ENCODE measurements at places on chromosomes 3 and 15.

- no peak for DNase-seq
Measured at GRCh38 chr15:72155003-72155621, 36.9 kb downstream of the SENP8 start.

GRCh38 chr3:63578858-63579257 lies 73.6 kb upstream of the SNTN start:
- DNase-seq: no peak

DNA sequence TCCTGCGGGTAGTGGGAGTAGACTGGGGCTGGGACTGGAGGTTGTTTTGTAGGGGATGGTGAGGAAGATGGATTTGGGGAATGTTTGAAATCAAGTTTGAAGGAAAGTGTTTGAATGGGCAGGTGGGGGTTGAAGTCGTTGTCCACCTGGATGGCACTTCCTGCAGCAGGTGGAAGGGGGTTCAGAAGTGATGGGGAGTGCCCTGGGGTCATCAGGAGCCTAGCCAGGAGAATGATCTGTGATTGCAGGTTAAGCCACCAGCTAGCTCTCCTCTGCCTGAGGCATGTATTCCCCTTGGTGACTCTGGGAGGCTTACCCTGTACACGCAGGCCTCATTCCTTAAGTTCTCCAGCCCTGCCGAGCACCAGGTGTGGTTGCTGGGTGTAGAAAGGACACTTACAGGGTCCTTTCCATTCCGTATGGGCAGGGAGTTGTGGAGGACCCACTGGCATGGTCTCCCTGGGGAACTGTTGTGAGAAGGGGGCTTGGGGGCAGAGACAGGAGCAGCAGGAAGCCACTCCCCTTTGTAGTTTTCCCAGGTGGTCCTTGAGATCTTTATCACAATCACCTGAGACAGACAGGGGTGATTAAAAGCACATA lies 19.9 kb upstream of the EXOG start:
- no peak for DNase-seq

- DNase-seq: no peak
Measured at GRCh38 chr3:51715231-51715976, 8.5 kb downstream of the GRM2 start.

DNA sequence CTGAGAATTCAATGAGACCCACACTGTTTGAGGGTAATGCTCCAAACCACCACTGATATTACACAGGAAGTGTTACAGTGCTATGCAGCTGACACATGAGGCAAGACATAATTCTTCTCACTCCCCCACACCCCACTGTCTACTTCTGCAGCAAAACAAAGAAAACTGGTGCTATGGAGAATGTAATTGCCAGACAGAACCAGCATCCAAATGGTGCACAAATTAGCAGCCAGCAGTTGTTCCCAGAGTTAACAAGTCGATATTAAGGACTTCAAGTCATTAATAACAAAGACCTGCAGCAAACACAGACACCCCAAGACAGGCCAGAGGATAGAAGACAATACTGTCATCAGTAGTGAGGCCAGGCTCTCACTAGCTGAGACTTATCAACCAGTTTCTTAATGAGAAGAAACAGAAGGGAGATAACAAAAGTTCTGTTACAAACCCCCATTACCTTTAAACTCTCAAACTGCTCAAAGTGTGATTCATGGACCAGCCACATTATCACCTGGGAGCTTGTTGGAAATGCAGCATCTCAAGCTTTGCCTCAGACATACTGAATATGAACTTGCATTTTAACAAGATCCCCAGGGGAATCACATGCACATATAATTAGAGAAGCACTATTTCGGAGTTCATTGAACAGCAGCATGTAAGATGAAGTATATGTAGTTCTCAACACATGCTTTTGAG lies 58.7 kb upstream of the FNDC3B start:
- DNase-seq: no peak

DNA sequence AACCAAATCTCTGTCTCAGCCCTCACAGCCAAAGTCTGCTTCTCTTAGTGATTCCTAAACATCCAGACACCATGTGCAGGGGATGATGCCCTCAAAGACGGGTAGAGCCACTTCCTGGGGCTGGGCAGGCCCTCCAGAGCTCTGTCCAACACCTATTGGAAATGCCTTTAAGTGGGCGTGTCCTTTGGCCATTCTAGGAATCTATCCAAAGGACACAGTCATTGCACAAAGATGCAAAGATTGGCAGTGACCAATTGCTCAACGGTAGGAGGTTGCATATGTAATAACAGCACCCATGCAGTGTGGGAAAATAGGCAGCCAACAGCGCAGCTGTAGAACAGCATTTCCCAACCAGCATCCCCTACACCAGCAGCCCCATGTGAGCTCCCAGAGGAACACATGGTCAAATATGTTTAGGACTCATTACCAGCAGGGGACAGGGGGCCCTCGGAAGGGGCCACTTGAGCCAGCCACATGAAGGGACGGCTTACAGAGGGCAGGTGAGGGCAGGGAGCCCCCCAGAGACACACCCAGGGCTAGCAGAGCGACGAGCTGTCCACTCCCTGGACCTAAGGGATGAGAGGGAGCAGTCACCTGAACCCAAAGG lies 142.8 kb upstream of the IQSEC1 start:
- no peak for DNase-seq

- DNase-seq: no peak
Measured at GRCh38 chr3:118543832-118544231, 490.8 kb downstream of the IGSF11 start.

- no peak for DNase-seq
Measured at GRCh38 chr3:136078421-136079364, 113.2 kb downstream of the PPP2R3A start.

DNA sequence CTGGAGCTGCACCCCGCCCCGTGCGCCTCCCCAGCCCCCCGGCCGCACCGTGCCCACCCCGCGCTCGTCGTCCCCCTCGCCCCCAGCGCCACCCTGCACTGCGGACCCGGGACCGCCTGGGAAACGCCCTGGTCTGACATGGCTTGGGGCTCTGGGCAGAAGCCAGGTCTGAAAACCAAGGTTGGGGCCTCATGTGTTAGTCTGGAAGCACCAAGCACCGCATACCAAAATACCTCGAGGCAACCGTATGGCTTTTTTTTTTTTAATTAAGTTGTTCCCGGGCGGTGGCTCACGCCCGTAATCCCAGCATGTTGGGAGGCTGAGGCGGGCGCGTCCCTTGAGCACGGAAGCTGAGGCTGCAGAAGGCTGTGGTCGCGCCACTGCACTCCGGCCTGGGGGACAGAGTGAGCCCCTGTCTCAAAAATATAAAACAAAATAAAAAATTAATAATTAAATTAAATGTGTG lies 91.5 kb upstream of the CHD2 start:
- DNase-seq: no peak

- no peak for DNase-seq
Measured at GRCh38 chr3:29420106-29420505, 139.2 kb downstream of the RBMS3 start.

- no peak for DNase-seq
Measured at GRCh38 chr15:39227001-39227400, 353.9 kb upstream of the THBS1 start.

GRCh38 chr3:37751967-37752648 lies 109.6 kb upstream of the CTDSPL start:
- DNase-seq: no peak

DNA sequence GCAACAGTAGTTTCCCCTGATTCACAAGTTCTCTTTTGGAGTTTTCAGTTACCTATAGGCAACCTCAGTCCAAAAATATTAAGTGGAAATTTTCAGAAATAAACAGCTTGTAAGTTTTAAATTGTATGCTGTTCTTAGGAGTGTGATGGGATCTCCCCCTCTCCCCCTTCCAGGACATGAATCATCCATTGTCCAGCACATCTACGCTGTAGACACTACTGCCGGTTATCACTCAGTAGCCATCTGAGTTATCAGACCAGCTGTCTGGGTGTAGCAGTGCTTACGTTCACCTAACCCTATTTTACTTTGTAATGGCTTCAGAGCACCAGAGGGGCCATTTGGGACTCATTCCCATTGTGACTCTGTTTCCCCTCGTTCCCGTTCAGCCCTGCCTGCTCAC lies 96.7 kb upstream of the PLXNA1 start:
- no peak for DNase-seq

DNA sequence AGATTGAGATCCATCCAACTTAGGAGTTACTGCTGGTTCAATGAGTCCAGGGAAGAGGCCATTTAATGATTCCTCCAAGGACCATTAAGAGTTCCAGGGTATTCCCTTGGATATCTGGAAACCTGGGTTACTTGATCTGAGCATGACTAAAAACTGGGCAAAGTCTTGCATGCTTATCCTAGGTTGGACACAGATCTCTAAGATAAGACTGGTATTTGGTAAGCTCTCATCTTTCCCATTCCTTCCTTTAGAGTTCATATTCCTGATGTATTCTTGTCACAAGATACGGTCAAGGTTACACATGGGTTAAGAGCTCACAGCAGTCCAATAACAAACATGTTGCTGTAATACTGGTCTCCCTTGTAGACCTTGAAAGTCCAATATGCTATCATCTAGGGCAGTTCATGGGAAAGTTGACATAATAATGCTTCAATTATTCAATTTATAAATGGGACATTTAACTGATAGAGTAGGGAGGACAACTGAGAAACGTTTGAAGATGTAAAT lies 301.7 kb downstream of the TIGIT start:
- DNase-seq: no peak

DNA sequence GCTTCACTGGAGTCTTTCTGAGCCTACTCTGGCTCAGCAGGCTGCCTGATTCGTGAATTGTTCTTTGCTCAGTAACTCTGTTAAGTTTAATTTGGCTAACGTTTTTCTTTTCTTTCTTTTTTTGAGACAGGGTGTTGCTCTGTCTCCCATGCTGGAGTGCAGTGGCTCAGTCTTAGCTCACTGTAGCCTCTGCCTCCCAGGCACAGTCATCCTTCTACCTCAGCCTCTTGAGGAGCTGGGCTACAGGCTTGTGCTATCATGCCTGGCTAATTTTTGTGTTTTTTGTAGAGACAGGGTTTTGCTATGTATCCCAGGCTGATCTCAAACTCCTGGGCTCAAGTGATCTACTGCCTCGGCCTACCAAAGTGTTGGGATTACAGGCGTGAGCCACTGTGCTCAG lies 165.0 kb downstream of the PEX5L start:
- no peak for DNase-seq

GRCh38 chr15:65211482-65211982 lies 259 bp upstream of the CILP start:
- no peak for DNase-seq

GRCh38 chr3:71039332-71039731 lies 544.2 kb downstream of the FOXP1 start:
- no peak for DNase-seq

GRCh38 chr15:52518487-52519371 lies 10.0 kb downstream of the MYO5A start:
- no peak for DNase-seq

- no peak for DNase-seq
Measured at GRCh38 chr15:78037328-78037727, 40.2 kb downstream of the TBC1D2B start.

- no peak for DNase-seq
Measured at GRCh38 chr3:4509043-4509442, 15.9 kb downstream of the ITPR1 start.

DNA sequence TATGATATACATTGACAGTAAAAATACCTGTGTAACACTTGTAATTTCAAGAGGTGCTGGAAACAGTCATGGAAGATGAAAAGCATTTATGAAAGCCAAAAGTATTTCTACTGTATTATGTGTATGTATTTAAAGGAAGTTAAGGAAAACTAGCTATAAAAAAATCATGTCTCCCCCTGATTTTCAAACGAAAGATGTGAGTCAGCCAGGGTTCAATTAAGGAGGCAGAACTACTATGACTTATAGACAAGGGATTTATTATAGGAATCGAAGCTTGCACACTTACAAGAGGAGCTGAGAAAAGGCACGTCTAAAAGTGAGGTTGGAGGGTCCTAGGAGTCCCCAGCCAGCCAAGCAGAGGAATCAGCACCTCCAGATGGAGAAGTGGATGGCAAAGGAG lies 119.4 kb downstream of the SUCLG2 start:
- no peak for DNase-seq

DNA sequence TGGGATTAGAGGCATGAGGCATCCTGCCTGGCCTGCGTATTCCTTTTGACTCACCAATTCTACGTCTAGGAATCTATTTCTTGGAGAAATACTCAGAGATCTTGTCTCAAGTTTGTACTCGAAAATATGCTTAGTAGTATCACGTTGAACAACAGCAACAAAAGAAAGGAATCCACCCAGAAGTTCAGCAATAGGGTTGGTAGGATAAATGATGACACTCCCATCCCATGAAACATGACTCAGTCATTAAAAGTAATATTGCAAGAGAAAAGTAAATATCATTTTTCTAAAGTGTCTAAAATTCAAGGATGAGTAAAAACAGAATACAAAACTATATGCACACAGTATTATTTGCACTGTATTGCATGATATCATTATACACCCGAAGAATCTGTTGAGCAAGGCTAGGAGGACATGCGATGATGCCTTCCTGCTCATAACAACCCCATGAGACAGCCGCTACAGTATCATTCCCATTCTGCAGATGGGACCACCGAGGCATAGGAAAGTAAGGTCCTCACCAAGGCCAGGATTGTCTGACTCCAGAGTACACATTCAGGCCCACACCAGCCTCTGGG lies 61.5 kb downstream of the SLC6A1 start:
- DNase-seq: no peak

GRCh38 chr3:86239946-86240345 lies 751.0 kb downstream of the VGLL3 start:
- no peak for DNase-seq

- no peak for DNase-seq
Measured at GRCh38 chr3:36954452-36955134, 9.7 kb upstream of the TRANK1 start.

DNA sequence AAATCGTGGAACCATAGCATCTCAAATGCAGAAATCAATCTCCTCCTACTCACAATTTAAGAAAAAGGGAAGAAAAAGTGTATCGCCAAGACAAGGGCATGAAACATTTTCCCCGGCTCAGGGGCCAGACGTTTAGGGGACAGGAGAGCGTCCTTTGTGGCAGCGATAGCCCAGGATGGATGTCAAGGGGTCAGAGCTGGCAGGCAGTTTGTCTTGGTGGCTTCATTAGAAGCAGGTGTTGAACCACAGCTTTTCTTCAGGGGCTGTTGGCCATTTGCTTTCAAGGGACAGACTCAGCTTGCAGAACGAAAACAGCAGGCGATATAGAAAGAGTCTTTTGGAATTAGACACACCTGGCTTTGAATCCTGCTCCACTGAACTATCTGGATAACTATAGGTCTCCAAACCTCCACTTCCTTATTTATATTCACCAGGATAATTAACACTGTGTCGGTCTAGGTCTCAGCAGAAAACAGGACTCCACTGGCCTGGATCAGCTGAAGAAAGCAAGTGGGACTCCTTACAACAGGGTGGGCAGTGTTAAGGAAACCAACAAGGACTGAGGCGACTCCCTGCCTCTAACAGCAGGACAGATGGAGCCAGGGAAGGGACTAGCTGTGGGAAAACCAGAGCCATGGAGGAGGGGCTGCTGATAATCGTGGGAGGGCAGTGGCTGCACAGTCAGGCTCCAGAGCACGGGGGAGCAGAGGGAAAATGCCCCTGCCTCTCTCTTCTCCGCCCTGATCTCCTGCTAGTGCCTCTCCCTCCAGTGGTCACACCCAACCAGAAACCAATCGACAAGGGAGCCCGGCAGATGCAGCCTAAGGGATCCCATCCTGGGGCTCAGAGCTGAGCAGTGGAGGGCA lies 123.6 kb downstream of the LIPC start:
- DNase-seq: no peak

GRCh38 chr15:61828860-61829513 lies 231.3 kb downstream of the VPS13C start:
- no peak for DNase-seq

Data from activated CD8-positive, alpha-beta memory T cell treated with anti-CD3 and anti-CD28 coated beads for 1 hour (primary cell).